ENCODE measurements at places on chromosomes 5 and 9.
A peak's percentile ranks its signal among the peaks of the same experiment; 100 is the strongest.

- DNase-seq = no peak
These were observed 32.1 kb upstream of the ALDH1A1 start for GRCh38 chr9:72984991-72985390.

DNA sequence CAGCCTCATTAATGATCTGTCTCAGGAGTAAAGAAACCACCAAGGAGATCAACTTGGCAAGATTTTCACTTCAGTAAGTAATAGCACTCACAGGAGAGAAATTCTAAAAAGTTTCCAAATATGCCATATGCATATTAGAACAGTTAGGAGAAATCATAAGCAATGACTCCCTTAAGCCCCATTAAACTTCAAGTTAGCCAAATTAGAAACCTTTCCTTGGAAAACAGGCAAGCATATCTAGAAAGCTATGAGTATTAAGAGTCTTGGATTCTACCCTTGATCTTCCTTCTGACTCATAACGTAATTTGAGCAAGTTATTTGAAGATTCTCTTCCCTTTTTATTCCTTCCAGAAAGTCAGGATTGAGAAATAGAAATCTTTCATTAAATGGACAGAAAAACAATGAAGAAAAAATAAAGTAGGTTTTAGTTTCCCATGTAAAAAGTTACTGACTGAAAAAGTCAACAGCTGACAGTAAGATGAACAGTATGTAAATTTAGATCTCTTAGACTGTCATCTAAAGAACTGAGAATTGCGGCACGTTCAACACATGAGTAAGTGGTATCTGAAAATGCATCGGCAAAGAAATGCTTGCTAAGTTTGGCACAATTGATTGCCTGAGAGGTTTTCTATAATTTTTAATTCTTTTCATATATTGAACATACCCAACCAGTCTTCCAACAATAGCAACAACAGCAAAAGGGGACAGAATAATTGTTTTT, 565.7 kb upstream of the FTMT start:
- no peak for DNase-seq

DNA sequence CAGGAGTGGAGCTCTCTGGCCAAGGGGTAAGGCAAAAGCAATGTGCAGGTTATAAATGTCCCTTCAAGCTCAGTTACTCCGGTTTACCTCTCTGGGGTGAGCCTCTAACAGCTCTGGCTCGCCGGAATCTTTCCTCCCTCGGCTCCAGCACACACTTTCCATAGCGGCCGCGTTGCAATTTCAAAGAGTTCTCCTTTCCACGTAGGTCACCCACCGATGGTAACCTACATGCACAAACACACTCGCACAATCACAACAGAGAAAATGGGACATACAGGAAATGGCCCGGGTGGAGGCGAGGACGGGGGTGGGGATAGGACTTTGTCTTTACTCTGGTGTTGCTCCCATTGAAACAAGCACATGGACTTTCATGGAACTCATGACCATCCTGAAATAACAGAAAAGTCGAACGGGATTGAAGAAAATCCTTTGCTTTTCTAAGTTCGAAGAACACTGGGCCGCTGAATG, 1.2 kb downstream of the LHFPL2 start:
- no peak for DNase-seq

DNA sequence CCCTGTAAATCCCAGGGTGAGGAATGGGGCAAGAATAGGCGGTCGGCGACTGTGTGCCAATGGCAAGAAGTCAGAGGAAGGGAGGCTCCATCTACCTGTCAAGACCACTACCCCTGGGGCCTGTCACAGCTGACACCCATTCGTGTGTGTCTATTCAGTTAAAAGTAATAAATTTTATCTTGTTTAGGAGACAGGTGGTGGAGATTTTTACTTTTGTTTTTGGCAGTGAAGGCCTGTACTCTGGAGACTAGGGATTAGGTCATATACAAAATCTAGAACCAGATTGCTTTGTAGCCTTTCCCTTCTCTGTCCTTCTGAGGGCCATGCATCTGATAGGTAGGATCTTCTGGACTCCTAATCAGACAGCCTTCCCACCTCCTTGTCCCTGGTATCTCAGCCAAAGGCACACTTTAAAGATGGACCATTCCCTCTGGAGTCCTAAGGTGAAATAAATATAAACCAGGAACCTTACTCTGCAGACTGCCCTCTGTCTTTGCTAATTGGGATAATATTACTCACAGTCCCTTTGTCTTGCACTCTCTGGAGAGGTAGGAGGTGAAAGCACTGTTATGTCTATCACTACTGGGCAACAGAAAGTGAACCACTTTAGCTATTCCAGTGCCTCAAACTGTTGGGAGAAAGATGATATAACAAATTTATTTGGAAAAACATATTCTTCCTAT, 213.2 kb upstream of the ACTBL2 start:
- DNase-seq = no peak

- no peak for DNase-seq
These were observed 307.3 kb downstream of the PIK3R1 start for GRCh38 chr5:68522863-68523262.

DNA sequence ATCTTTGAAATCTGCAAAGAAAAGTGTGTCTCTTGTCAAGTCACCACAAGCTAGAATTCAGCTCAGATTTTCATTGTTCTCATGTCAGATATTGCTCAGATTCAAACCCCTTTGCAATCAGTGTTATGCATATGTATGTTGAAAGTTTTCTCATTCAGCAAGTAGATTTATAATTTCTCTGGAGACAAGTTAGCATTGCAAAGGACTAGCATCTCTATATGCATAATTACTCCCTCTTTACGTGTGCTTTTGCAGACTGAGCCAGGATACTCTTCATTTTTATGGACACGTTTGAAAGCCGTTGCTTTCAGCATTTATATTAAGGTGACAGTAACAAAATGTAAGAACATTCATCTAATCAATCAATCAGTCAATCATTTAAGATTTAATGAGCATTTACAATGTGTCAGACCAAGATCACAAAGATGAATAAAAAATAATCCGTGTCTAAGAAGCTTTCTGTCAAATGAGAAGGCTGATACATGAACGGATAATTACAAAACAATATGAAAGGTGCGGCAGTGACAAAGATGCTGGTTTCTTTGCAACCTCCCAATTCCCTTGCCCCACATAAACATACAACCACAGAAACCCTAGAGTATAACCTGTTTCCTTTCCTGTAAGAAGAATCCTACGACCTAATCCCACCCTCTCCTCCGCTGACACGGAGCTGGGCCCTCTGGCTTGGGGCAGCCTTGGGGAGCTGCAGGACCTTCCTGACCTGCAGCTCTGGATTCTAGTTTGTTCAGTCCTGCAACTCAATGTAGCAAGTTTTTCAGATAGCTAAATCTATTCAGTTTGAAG, 14.9 kb downstream of the CFAP95 start:
- no peak for DNase-seq

- peak; percentile 21 for DNase-seq
These were observed 17.6 kb downstream of the TSTD2 start for GRCh38 chr9:97615439-97616072.

DNA sequence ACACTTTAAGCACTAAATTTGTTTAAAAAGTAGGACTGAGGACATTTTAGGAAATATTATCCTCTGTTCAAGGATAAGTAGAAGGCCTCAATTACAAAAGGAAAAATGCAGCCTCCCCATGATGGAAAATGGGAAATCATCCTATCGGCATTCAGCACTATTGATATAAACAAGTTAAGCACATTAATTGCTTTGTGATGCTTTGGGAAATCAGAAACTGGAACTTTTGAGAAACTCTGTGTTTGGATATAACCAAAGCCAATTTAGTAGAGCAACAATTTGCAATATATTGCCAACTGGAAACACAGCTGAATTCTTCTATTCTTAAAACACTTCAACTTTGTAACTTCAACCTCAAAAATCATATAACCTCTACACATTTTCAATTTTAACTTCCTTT, 65.2 kb upstream of the PTGER4 start:
- no peak for DNase-seq

GRCh38 chr5:174545926-174546325, 178.5 kb upstream of the MSX2 start:
- no peak for DNase-seq

- DNase-seq = no peak
These were observed 68.7 kb downstream of the LNPEP start for GRCh38 chr5:97004423-97005060.

- DNase-seq = no peak
These were observed 7.6 kb upstream of the GPBP1 start for GRCh38 chr5:57166276-57166675.

GRCh38 chr5:115324021-115324420, 27.6 kb upstream of the CCDC112 start:
- no peak for DNase-seq

- DNase-seq = no peak
These were observed 370.1 kb upstream of the TLE4 start for GRCh38 chr9:79201636-79202035.

GRCh38 chr5:149002053-149002452, 60.8 kb downstream of the SH3TC2 start:
- DNase-seq = no peak

DNA sequence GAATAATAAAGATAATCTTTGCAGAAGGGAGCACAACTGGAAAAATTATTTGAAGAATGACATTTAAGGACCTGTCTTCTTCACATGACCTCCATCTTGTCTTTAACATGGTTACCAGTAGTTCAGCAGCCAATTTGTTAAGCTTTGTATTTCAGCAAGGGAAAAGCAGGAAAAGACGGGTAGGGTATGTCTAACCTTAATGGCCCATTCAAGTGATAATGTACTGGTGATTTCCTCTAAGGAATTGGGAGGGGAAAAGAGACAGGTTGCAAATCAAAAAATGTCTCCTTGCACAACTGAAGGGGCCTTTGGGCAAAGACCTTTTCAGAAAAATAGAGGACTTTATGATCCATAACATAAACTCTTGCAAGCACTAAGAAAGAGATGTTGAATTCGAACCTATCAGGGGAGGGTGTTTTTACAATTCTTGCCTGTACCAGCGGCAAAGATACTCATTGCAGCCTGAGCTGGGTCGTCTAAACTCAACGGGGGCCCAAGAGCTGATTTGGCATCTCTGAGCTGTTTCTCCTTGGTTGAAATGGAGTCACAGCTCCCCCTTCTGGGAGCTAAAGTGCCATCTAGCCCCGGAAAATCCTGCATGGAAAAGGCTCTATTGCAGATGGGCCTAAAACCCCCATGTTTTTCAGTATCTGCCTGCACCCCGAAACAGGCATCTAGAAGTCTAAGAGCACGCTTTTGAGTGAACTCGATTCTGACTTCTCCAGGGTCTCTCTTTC, 3.8 kb downstream of the BRINP1 start:
- DNase-seq = no peak

GRCh38 chr5:152218694-152219093, 186.4 kb downstream of the NMUR2 start:
- no peak for DNase-seq

DNA sequence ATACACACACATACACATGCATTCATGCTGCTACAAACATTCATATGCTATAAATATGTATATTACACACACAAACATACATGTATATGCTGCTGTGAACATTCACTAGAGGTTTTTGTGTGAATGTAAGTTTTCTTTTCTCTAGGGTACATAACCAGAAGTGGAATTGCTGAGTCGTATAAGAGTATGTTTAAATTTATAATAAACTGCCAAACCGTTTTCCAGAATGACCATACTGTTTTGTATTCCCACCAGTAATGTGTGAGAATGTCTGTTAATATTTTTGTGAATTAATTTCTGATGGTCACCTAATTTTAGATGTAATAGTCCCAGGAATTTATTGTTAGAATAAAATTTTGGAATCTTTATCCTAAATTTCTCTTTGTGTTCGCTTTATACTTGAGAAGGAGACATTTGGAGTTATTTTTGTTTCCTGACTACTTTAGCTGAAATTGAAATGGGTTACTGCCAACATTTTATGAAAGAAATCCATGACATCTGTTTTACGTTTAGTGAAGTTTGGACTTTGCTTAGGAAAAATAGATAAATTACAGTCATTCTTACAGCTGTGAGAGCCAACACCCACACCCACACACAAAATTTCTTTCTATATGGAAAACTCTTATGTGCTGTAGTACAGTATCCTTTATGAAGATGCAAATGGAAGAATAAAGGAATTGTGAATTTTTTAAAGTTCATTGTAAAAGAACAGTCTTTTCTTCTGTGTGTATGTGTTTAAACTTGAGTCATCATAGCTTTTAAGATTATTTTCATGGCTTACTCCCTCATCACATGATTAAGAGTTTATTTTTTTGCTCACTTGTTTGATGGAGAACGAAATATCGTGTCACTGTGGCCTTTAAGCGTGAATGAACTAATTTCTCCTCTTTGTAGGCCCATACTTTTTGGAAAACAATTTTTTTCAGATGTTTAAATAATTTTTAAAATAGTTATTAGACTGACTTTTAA, 24.3 kb downstream of the CENPP start:
- no peak for DNase-seq

GRCh38 chr5:18662231-18662630, 1028.0 kb downstream of the TAF11L14 start:
- no peak for DNase-seq

DNA sequence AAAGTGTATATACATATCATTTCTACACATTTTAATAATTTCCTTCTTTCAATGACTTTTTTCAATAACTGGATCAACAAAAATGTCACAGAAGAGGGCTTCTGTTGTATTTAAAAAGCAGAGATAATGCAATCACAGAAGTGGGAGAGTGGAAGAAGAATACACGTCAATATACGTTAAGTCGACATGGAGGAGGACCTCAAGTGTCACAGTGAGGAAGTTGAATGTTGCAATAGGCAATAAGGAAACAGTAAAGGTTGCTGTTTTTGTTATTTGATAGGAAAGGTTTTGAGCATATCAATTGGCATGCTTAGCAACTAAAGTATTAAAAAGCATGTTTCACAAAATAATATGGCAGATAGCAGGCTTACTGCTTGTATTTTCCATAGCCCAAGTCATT, 184.0 kb upstream of the NR4A3 start:
- no peak for DNase-seq

DNA sequence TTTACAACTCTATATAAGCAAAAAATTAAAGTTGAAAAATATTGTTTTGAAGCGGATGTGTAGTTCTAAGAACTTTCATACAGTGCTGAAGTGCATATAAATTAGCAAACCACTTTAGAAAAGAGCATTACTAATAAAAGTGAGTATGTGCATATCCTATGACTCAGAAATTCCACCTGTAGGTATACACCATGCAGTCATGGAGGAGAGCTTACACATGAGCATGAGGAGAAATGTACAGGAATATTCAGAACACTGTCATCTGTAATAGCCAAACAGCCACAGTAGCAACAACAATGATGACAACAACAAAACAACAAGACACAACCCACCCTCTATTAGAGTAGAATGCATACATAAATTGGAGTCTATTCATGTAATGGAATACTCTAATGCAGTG, 138.2 kb upstream of the ARRDC3 start:
- DNase-seq = no peak

DNA sequence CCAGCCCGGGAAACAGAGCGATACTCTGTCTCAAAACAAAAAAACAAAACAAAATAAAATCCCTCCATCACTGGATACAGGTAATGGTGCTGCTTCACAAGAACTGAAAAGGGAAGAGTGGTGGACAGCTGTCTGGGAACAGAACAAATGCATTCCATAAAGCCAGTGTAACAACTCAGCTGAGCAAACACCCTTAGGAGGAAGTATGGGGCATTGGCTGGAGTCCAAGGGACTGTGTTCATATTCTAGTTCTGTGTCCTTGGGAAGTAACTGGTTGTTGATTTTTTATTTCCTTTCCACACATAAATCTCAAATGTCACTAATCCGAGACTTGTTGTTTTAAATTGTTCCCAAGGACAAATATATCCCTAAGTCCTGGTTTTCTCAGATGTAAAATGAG, 38.3 kb downstream of the HTR1A start:
- no peak for DNase-seq

GRCh38 chr9:136407911-136408310, 2.5 kb downstream of the ENTR1 start:
- DNase-seq = no peak

Measured in stimulated activated CD8-positive, alpha-beta memory T cell treated with anti-CD3 and anti-CD28 coated beads, Interleukin-7, amount 100 ng/mL, for 48 hours (primary cell).